Stimulated activated CD4-positive, alpha-beta T cell treated with anti-CD3 and anti-CD28 coated beads, TNF-alpha, amount 100 ng/mL, for 1 hour (primary cell): ENCODE measurements at places on chromosomes 11 and 22.

DNA sequence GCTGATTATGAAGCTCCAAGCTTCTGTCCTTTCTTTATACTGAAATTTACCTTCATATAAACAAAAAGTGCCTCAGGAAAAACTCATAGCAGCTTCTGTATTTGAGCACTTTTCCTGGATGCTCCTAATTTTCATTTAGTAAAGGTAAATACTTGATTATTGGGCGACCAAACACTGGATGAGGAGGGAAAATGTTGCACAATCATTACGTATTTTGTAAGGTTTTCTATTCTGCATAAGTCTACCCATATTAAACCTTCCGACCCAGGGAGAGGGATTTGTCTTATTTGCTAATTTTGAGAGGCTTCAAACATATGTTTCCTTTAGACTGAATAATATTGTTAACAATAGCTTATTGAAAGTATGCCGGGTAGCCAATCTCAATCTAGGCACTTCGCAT is 4.3 kb upstream of the SLC6A5 start:
- DNase-seq = no peak

DNA sequence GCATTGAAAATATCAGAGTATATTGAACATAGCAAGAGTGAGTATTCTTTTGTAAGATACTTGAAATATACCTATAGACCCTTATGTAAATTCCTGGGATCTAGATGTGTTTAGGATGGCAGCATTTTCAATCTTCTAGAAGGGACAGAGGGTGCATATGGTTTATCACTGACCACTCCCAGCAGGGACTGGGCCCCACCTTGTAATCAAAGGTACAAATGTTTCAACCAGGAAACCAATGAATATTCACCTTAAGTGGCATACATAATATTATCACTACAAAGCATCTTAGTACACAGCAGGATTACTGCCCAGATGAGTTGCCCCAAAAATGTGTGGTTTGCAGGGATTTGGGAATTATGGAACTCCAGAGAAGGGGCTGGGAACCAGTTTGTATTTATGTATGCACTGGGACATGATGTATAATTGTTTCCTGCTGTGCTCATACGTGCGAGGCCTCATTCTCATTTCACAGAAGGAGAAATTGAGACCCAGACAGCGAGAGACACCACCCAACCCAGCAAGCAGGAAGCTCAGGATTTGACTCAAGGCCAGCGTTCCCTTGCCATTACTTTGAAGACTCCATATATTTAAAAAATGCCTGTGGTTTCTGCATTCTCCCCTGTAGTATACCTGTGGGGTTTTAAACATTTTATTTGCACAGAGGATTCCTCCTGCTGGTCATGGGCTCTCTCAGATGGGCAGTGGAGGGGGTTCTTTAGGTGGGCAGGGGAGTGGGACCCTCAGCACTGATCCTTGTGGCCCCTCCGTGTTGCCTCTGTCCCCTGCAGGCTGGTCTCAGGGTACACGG is 5.2 kb downstream of the APOL4 start:
- DNase-seq = no peak

DNA sequence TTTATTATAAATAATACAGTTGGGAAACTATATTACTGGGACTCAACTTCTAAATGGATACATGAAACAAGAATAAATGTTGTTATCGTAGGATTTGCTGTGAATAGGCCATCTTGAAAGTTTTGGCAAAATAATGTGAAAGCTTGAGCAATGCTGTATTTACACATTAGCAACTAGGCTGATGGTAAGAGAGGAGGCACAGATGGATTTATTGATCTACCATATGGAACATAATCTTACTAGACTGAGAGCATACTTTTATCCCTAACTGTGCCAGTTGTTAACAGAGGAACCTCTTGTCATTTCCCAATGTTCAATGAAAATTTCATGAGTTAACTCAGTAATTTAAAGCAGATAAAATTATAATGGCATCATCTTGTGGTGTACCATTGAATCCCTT is 22.8 kb downstream of the APIP start:
- DNase-seq = no peak

- DNase-seq = no peak
Measured at GRCh38 chr11:44601471-44602370, 36.3 kb downstream of the CD82 start.

DNA sequence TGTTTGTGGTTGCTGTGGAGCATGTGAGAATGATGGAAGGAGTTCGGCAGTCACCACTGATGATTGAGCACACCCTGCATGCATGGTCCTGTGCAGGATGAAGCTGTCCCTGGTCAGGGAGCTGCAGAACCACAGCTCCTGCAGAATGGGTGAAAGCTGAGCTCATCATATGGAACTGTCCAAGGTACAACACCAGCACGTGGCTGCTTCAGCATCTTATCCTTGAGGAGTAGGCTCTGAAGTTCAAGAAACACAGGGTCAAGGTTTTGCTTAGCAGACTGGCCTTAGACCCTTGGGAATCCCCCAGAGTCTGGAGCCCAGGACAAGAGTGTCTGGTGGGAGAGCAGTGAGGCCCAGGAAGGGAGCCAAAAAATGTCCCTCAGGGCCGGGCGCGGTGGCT is 182.4 kb upstream of the LARGE1 start:
- no peak for DNase-seq

GRCh38 chr22:19448739-19449421 is 1.4 kb upstream of the C22orf39 start:
- DNase-seq = no peak

DNA sequence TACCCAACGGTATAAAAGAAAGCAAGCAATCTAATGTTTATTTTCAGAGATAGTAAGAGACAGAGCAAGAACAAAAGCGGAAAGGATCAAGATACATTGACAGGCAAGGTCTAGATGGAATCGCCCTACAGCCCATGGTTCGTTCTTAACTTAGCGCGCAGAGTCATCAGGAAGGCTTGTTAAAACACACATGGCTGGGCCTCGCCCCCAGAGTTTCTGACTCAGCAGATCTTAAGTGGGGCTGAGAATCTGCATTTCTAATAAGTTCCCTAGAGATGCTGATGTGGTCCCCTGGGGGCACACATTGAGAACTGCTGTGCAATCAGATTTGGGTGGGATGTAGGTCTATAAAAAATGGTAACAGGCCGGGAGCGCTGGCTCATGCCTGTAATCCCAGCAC is 35.8 kb upstream of the CHRM4 start:
- DNase-seq = no peak

DNA sequence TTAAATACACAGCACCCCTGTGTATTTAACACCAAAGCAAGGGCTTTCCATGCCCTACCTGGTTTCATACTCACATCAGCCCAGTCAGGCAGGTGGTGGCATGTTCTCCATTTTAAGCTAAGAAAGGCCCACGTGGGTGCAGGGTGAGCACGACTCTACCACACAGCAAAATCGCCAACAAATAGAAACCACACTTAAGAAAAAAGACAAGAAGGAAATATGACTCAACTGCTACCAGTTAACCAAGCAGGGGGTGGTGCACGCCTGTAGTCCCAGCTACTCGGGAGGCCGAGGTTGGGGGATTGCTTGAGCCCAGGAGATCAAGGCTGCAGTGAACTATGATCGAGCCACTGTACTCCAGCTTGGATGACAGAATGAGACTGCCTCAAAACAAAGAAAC is 35.2 kb upstream of the TFIP11 start:
- DNase-seq = no peak
